Calu3 (cell line): ENCODE measurements at places on chromosomes 12 and 14.
A peak's percentile ranks its signal among the peaks of the same experiment; 100 is the strongest.

DNA sequence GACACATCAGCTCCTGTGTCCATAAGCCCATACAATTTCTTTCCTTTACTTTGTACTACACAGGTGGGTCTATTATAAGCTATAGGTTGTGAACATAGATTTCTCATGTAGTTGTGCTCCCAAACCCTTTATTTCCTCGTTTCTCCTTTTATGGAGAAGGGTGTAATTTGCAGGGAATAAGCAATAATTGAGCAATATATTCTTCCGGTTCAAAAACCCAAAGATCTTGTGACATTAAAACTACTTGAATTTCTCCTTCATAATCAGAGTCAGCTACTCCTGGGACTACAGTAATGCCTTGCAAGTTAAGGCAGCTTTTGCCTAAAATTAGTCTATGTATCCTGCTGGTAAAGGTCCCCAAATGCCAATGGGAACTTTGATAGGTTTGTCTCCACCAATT is 19.1 kb upstream of the MAPKAPK5 start:
- no peak for DNase-seq

GRCh38 chr14:32080001-32080510 is 3.0 kb downstream of the ARHGAP5 start:
- no peak for DNase-seq

DNA sequence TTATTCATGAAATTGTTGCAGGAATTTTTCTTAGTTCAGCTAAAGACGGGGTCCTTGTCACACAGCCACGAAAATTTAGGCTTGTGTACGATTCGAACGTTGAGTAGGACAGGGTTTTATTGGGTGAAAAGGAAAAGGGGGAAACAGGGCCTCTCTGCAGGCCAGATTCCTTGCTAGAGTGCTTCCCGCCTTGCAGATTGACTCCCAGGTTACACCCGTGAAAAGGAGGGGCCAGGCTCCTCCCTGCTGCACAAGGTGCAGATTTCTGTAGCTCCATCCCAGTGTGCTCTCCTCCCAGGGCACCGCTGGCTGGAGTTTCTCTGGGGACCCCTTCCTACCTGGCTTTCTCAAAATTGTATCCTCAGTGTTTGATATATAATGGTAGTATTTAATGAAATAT is 221.5 kb downstream of the ERC1 start:
- no peak for DNase-seq

DNA sequence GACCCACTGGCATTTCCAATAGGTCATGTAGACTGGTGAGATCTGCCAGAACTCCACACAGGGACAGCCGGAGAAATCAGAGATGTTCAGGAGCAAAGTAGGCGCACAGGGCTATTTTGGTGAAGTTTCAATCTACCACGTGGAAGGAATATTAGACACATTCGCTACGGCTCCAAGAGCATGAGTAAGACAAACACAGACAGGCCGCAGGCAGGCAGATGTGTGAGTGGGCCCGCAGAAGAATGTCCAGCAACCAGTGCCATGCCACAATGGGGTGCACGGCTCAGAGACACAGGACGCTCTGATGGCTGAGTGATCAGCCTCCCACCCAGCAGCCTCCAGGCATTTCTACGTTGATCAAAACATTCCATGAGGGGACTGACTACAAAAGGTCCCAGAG is 10.4 kb downstream of the SLC15A4 start:
- DNase-seq: no peak

GRCh38 chr14:105466531-105467248 is 7.9 kb upstream of the CRIP2 start:
- no peak for DNase-seq

- no peak for DNase-seq
Observed at GRCh38 chr12:112020947-112021457, 7.8 kb downstream of the ERP29 start.

DNA sequence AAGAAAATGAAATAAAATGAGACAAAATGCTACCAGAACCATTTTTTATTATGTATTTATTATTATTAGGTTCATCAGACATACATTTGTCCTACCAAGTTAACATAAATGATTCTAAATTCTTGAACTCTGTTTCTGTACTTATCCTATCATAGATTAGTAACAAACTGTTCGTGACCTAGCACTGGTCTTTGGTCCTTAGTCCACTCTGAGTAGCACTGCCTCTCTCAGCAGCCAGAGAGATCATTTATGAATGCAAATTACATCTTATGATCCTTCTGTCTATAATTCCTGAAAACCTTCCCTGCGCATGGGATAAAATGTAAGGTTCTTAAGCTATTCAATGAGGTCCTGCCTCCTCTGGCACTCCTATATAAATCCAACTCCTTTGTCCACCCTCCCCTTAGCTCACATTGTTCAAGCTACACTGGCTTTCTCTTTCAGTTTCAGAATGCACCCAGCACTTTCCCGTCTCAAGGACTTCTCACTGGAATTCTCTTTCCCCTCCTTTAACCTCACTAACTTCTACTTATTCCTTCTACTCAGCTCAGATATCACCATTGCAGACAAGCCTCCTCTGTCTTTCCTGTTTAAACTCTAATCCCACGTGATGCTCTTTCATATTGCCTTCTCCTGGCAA is 17.1 kb downstream of the PDZRN4 start:
- peak; percentile 4 for DNase-seq

DNA sequence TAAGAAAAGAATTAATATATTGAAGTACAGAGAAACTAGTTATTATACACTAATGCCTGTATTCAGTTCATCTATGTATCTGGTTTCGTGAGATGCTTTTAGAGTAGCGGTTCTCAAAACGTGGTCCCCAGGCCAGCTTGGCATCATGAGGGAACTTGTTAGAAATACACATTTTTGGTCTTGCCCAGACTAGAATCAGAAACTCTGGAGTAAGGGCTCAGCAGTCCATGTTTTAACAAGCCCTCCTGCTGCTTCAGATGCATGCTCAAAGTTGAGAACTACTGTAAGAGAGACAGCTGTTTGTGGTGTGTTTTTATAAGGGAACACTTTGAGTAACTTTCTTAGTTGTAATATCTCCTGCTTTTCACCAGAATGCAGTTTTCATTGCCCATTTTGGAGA is 18.1 kb downstream of the GPATCH2L start:
- DNase-seq: no peak

GRCh38 chr14:68823434-68824206 is 30.8 kb upstream of the ZFP36L1 start:
- DNase-seq: peak; percentile 59
